CD4-positive, CD25-positive, alpha-beta regulatory T cell (primary cell): ENCODE measurements at places on chromosomes 5 and 9. TPM values are rescaled to one million over a fixed set of nuclear protein-coding genes. Genes with fewer than 3 reads are reported as not detected.

The NUDT2 gene
- 7.1 TPM for total RNA-seq

The OTULINL gene
- 47.1 TPM for total RNA-seq

The EFNA5 gene
- total RNA-seq = not detected

The CTXN3 gene
- total RNA-seq = not detected

DNA sequence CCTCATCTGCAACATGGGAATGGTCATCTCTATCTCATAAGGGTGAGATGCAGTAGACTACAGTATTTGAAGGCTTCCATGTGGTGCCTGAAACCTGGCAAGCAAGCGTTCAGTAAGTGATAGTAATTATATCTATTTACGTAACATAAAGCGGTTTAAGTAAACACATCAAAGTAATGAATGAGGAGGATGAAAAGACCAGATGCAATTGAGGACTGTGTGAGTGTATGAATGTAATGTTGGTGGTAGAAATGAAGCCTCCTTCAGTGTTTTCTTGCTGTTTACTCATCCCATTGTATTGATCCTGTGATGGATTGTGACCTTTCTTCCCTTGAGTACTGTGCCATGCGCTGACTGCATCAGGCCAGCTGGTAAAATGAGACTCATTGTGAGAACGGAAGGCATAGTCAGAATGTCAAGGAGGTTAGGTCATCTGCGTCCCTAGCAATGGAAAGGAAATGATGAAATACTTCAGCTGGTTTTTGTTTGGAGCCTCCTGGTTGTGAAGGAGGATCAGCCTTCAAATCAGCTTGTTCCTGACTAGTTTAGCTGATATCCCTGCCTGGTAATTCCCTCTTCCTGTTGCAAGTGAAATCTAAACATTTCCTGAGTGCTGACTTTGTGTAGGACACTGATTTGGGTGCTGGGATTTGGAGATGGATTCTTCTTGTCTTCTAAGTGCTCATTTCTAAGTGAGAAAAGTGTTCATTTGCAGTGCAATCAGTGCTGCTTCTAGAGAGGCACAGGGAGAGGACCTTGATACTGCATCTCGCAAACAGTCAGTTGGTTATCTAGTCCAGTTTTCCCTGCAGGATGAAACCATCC is 35.6 kb downstream of the TNFSF8 start:
- no peak for DNase-seq

- no peak for DNase-seq
Observed at GRCh38 chr9:133953976-133954709, 38.0 kb downstream of the VAV2 start.

DNA sequence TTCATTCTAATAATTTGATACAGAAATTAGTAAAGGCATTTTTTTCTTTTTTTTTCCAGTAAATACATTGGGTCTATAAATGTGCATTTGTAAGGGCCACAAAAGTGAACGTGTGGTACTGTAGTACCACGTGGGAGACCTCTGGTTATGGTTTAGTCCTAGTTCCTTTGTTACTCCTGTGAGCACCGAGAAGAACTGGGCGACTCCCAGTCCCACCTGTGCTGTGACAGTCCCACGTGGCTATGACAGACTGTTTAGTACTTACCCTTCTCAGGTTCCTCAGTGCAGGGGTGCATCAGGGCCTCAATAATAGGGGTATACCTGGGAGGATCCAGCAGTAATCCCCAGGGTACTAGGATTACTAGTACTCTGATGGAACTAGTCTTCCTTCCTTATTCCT is 49.3 kb downstream of the LRRC70 start:
- DNase-seq = no peak

DNA sequence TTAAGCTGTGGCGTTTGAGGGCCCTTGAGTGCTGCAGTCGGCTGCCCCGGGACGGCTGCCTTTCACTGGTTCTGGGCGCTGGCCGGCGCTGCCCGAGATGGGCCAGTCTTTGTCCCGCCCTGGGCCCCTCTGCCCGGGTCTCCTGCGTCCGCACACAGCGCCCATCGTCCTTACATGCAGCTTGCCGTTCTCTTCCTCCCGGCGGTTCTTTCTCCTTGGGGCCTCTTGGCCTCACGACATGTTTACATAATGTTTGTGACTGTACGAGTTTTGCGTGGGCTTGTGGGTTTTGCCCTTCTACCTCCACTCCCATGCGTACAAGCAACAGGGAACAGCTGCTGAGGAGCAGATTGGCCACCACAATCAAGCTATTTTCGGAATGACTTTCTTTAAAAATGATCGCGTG is 618 bp downstream of the TNPO1 start:
- DNase-seq = no peak

DNA sequence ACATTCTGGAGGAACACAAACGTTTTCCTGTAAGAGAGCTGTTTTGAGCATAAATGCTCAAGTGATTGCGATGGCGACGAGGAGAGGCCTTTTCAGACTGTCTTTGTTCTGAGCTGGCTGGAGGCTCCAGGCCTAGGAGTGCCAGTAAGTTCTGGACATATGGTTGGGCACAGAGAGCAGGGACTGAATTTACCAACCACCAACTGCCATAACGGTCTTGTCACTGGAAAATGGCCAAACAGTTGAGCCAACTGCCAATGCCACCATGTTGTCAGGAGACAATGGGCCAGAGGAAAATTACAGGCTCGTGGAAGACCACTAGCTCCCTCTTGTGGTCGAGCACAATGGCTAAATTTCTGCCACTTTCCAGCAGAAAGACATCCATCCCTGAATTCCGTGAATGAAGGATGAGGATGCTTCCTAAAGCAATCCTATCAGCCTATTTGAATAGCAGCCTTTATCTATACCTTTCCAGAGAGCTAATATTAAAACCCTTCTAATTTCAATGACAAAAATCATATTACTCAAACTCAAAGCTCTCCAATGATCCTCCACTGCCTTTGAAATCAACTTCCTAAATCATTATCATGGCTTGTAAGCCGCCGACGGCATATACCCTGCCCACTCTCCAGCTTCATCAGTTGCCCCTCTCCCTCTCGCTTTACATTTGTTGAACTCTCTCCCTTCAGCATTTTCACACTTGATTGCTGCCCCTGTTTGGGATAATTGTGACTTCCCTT is 66.9 kb upstream of the GLIS3 start:
- peak; percentile 16 for DNase-seq

GRCh38 chr9:133710661-133711427 is 27.3 kb downstream of the SARDH start:
- DNase-seq = no peak

DNA sequence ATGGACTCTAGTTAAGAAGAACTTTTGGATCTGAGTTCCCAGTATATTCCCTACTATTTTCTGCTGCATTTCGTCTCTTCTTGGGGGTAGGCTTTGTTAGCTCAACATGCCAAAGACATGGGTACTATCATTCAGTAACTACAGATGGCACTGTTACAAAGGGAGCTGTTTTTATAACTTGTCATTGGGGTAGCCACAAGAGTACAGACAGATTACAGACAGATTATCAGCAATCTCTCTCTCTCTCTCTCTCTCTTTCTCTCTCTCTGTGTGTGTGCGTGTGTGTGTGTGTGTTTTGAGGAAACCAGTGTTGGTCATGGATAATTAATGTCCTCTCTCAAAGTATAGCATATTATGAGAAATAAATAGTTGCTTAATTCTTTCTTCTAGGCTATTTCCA is 116.1 kb downstream of the WDR70 start:
- DNase-seq = no peak

GRCh38 chr5:131416729-131417128 is 152.9 kb downstream of the CDC42SE2 start:
- DNase-seq = no peak

DNA sequence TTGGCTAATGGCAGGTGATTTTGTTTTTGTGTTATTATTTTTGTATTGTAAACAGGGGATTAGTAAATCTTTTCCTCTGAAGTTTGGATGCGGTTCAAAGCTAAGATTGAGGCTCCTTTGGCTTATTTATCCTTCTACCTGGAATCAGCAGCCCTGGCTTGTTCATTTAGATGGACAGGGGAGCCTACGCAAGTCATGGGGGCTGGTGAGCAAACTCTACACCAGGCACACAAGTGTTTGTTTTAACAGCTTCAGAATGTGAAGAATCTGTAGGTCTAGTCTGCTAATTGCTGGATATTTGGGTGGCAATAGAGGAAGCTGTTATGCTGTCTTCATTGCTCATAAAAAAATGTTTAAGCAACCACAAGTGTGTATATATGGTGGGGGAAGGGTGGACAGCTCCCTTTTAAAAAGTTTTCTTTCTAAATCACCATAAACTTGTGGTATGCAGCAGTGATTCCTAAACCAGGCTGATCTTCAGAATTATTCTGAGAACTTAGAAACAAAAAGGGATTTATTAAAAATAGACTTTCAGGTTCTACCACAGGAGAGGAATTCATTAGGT is 20.7 kb downstream of the ZNF462 start:
- no peak for DNase-seq

DNA sequence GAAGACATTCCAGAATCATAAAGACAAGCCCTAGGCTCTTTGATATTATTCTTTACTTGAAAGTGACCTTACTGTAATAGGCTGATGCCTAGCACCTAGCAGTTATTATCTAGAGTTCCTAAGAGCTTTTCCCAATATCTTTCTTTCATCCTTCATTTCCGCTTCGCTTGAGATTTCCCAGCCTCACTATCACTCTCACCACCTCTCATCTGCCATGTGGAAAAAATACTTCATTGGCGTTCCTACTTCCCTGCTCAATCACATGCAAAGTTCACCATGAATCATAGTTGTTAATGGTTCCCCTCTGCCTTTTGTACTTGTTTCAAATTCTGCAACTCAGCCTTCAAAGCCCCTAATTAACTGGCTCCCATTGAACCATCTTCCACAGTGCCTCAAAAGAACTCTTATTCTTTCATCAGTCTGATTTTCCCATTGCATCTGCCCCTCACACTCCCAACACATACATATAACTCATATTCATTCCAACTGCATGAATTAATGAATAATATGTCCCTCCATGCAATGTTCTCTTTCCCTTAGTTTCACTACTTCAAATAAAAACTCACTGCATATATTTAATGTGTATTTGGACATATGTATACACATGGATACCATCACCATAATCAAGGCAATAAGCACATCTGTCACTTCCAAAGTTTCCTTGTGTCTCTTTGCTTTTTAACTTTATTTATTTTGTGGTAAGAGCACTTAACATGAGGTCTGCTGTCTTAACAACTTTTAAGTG is 221.6 kb downstream of the PARP8 start:
- DNase-seq = no peak

DNA sequence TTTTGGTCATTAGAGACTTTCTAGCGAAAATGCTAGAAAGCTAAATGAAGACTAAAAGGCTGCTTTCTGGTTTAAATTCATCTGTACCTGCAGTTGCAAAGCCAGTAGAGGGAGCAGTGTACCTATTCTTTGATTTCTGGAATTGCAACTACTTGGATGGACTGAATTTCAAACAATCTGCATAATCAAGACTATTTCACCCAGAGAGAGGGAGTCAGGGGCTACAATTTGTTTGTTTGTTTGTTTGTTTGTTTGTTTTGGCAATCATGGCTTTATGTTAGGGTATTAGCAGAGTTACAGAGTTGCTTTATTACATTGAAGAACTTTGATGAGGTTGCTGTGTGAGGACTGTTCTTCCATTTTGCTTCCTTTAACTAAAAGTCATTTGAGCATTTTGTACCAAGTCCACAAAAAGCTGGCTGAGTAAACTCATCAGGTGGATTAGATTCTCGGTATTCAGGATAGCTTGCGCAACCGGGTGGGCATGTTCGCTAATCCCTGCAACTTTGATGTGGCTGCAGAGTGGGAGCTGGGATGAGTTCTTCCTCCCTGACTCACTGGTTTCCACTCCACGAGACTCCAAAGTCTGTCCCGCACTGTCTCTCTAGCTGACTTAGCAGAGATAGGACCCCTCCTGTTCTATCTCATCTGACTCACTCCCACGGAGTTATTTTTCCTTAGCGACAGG is 80.0 kb upstream of the TUT7 start:
- peak; percentile 34 for DNase-seq

DNA sequence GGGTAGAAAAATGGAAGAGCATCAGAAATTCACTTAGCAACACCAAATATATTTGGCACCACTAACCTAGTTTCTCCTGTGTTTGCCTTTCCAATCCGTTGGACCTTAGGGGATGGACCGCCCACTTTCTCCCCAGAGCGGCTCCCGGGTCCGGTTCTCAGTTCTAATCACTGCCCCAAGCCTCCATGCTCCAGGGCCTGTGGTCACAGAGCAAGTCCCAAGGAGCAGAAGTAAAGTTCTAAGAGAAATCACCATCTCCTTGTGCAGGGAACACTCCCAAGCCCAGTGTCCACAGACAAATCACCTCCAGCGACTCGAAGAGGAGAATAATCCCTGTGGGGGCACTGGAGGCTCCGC is 728 bp upstream of the SLC1A1 start:
- no peak for DNase-seq

- DNase-seq = no peak
Observed at GRCh38 chr9:96318921-96319565, 17.1 kb upstream of the HSD17B3 start.

GRCh38 chr5:97208184-97208713 is 25.2 kb upstream of the RIOK2 start:
- DNase-seq = no peak

DNA sequence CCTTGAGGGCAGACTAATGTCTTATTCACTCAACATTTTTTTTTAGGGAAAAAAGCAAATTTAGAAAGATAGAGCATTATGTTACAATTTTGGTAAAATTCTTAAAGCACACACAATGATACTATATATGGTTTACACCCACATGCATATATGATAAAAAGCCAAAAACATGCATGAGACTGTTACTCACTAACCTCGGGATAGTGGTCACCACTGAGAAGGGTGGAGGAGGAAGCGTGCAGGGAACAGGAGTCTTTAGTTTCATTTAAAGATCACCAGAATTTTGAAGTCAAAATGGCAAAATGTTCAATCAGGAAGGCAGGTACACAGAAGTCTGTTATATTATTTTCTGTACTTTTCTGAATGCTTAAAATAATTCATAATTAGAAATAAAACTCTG is 9.2 kb downstream of the ARL15 start:
- DNase-seq = no peak

GRCh38 chr5:150305095-150305494 is 2.4 kb upstream of the ARSI start:
- no peak for DNase-seq
